ENCODE measurements at places on chromosomes 6 and 20. TPM values are rescaled to one million over a fixed set of nuclear protein-coding genes. Genes with fewer than 3 reads are reported as not detected.

The SLC44A4 gene
- total RNA-seq, result 18.6 TPM

The SNHG17 gene
- total RNA-seq, result 106 TPM

The ZSCAN23 gene
- total RNA-seq, result 0.22 TPM

The PROCR gene
- 4.1 TPM for total RNA-seq

The RSPH9 gene
- total RNA-seq, result not detected

GRCh38 chr6:34526241-34526972 is 29.7 kb downstream of the SPDEF start:
- H3K27ac ChIP-seq, result peak overlapping the region; percentile 45
- no peaks in the 10 kb centered on the region for H3K27me3 ChIP-seq
- DNase-seq, result peak; percentile 40
- H3K4me1 ChIP-seq, result peaks cover 24% of the 10 kb centered on the region
- H3K36me3 ChIP-seq, result no peaks in the 10 kb centered on the region

DNA sequence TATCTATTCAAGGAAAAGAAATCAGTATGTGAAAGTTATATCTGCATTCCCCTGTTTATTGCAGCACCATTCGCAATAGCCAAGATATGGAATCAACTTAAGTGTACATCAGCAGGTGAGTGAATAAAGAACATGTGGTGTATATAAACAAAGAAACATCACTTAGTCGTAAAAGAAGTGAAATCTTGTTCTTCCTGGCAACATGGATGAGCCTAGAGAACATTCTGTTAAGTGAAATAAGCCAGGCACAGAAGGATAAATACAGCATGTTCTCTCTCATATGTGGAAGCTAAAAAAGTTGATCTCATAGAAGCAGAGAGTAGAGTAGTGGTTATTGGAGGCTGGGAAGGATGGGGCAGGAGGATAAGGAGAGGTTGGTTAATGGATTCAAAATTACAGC is 287.9 kb upstream of the FERMT1 start:
- no peak overlapping the region for H3K4me3 ChIP-seq
- DNase-seq, result no peak
- no peaks in the 10 kb centered on the region for H3K27me3 ChIP-seq
- H3K27ac ChIP-seq, result no peak overlapping the region
- H3K36me3 ChIP-seq, result no peaks in the 10 kb centered on the region

GRCh38 chr20:33900521-33901131 is 89.5 kb downstream of the CHMP4B start:
- no peak for DNase-seq
- no peak overlapping the region for H3K4me3 ChIP-seq
- no peaks in the 10 kb centered on the region for H3K4me1 ChIP-seq
- peaks cover 28% of the 10 kb centered on the region for H3K27me3 ChIP-seq

DNA sequence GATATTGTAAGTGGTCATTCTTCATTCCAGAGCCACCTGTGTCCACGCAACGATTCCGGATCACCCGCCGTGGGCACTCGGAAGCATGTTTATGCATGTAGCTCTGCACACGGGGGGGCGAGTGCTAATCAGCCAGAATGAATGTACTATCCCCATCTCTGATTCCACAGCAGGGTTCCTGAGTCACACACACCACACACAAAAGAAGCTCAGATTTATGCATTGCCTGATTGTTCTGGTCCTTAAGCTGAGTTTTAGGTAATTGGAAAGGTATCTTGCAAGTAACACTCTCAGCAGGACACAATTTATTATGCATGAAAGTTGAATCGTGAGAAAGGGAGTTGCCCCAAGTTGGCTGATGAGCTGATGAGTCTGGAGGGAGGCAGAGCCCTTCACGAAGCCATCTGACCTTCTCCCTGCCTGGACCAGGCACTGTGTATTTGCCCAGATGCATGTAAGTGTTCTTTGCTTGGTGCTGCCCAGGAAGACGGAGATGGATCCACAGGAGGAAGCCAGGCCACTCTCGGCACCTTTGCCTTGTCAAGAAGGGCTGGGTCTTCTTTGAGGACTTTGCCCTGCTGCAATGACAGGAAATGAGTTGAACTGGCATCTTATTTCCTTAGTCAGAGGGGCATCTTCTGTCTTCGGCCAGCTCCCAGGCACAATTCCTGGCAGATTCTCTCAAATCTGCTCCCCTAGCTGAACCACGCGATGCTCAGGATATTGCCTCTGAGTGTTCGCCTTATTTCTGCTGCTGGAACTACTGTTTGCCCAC is 141.1 kb downstream of the SYNDIG1 start:
- no peak overlapping the region for H3K4me3 ChIP-seq
- DNase-seq, result no peak
- H3K27me3 ChIP-seq, result no peaks in the 10 kb centered on the region
- H3K36me3 ChIP-seq, result no peaks in the 10 kb centered on the region
- H3K27ac ChIP-seq, result no peak overlapping the region

- H3K27me3 ChIP-seq, result no peaks in the 10 kb centered on the region
- no peak overlapping the region for H3K27ac ChIP-seq
- DNase-seq, result no peak
- no peak overlapping the region for H3K4me3 ChIP-seq
- H3K4me1 ChIP-seq, result peaks cover 12% of the 10 kb centered on the region
These were observed 23.8 kb downstream of the TFAP2B start for GRCh38 chr6:50842446-50842845.

DNA sequence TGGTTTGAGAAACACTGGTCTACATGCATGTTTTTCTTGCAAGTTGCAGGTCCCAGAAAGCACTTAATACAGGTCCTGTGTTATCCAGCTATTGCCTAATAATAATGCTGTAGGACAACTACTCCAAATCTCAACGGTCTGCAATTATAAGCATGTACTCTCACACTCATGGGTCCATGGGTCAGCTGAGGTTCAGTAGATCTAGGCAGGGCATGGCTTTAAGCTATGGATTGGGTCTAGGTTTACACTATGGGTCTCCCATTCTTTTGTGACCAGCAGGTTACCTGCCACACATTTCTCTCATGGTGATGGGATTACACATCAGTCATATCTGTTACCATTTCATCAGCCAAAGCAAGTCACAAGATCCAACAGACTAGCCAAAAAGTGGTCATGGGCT is 13.9 kb downstream of the ISM1 start:
- H3K36me3 ChIP-seq, result no peaks in the 10 kb centered on the region
- H3K4me3 ChIP-seq, result no peak overlapping the region
- no peak overlapping the region for H3K27ac ChIP-seq
- no peak for DNase-seq

GRCh38 chr6:46376562-46377061 is 114.6 kb downstream of the RCAN2 start:
- H3K4me3 ChIP-seq, result no peak overlapping the region
- DNase-seq, result peak; percentile 10
- H3K36me3 ChIP-seq, result no peaks in the 10 kb centered on the region
- H3K27ac ChIP-seq, result no peak overlapping the region
- H3K27me3 ChIP-seq, result no peaks in the 10 kb centered on the region
- no peaks in the 10 kb centered on the region for H3K4me1 ChIP-seq

DNA sequence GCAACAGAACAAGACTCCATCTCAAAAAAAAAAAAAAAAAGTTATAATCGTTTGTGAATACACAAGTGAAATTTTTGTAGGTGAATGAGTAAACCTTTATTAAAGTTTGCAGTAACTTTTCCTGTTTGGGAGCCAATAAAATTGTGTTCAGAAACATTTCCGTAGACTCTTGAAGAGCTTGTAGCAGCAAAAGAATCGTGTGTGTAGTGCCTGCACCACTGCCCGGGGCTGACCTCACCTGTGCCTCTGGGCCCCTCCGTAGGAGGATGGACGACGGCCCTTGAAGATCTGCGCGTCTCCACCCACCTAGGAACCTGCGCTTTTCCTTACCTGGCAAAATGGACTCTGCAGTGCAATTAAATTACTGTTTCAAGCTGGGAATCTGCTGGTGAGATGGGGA is 366.0 kb downstream of the THBS2 start:
- no peak overlapping the region for H3K27ac ChIP-seq
- H3K36me3 ChIP-seq, result no peaks in the 10 kb centered on the region
- H3K27me3 ChIP-seq, result peaks cover 87% of the 10 kb centered on the region
- H3K4me1 ChIP-seq, result no peaks in the 10 kb centered on the region
- no peak overlapping the region for H3K4me3 ChIP-seq

DNA sequence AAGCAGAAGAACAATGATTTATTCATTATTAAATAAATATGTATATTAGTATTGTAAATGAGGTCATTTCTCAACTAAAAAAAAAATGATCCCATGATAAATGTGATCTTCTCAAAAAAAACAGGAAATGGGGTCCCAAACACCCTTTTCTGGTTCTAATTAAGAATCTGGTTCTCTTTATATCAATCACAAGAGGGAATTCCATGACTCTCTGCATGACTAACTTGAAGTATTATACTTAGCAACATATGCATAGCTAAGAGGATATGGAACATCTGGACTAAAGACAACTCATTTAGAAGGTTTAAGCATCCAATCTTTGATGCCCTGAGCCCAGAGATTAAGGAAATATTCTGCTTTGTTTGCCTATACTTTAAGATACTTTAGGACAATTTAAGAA is 89.7 kb upstream of the EMILIN3 start:
- H3K4me1 ChIP-seq, result no peaks in the 10 kb centered on the region
- H3K4me3 ChIP-seq, result no peak overlapping the region
- H3K36me3 ChIP-seq, result peaks cover 57% of the 10 kb centered on the region
- DNase-seq, result no peak
- H3K27me3 ChIP-seq, result no peaks in the 10 kb centered on the region

DNA sequence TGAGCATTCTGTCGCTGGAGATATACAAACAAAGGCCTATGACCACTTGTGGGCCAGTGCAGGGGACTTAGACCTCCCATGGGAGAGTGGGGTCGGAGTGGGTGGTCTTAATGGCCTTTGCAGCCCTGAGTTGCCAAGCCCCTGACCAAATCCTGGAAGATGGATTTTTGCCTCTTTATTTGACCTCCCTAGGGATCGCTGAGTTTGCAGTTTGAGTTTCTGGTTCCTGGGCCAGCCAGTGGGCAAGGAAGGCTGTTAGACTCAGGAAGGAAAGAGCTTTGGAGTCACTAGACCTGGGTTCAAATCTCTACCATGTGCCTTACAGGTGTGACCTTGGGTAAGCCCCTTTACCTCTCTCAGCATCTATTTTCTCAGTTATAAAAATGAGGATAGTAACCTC is 94.1 kb downstream of the CD40 start:
- no peak overlapping the region for H3K4me3 ChIP-seq
- H3K27ac ChIP-seq, result no peak overlapping the region
- DNase-seq, result no peak

- DNase-seq, result no peak
- no peak overlapping the region for H3K4me3 ChIP-seq
- no peak overlapping the region for H3K27ac ChIP-seq
- no peaks in the 10 kb centered on the region for H3K36me3 ChIP-seq
- H3K27me3 ChIP-seq, result no peaks in the 10 kb centered on the region
These were observed 31.1 kb downstream of the ADGRF4 start for GRCh38 chr6:47729457-47729856.

DNA sequence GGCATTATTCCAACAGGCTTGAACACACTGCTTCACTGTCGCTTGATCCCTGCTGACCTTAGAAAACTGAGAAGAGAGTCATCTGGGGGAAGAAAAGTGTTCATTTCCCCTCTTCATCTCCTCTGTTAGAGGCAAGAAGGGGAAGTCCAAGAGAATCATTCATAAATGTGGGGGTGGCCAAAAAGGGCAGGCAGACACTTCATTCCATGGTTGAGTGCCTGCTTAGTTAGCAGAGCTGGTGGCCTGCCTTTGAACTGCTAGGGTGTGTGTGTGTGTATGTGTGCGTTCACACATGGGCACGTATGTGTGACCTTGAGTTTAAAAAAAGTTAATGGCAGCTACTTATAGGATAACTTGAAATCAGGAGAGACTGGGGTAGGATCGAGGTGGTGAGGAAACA is 39.4 kb upstream of the RFPL4B start:
- H3K36me3 ChIP-seq, result no peaks in the 10 kb centered on the region
- no peaks in the 10 kb centered on the region for H3K4me1 ChIP-seq
- no peak overlapping the region for H3K4me3 ChIP-seq
- no peaks in the 10 kb centered on the region for H3K27me3 ChIP-seq

DNA sequence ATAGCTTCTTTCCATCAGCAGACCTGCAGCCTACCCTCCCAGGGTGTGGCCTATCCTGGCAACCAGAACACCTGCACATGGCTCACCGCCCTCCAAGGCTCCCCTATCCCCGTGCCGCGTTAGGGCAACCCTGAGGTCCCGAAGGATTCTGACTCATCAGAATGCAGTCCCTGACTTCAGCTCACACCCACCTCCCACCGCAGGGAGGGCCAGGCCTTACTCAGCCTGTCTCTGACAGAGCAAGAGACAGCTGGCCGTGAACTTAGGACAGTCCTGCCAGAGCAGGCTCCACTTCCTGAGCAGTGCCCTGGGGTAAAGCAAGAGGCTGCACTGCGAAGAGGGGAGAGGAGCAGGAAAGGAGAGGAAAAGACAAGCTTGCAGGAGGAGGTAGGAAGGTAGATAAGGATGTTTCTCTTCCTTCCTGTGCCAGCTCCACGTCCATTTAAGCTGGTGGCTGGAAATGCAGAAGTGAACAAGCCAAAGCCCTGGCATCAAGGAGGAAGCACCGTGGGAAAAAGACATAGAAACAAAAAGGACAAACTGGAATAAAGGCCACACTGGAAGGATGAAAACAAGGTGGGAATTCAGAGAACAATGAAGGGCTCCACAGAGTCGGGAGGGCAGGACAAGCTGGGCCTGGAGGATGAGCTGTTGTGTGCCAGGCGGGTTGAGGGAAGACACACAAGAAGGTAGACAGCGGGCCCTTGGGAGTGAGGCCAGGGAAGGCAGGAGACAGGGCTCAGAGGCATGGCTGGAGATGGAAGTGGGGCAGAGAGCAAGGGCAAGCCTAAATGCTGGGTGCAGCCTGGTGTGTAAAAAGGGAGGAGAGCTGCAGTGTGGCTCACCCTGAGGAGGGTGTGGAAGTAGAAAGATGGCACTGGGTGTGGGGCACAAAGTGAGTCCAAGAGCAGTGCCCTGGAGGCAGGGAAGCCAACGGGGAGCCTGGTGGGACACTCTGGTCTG is 102.7 kb downstream of the SLC23A2 start:
- no peaks in the 10 kb centered on the region for H3K36me3 ChIP-seq
- H3K4me3 ChIP-seq, result no peak overlapping the region
- no peaks in the 10 kb centered on the region for H3K4me1 ChIP-seq
- H3K27ac ChIP-seq, result no peak overlapping the region
- DNase-seq, result no peak
- H3K27me3 ChIP-seq, result no peaks in the 10 kb centered on the region

GRCh38 chr6:25748049-25748448 is 6.5 kb upstream of the SLC17A4 start:
- DNase-seq, result no peak
- no peaks in the 10 kb centered on the region for H3K4me1 ChIP-seq
- no peak overlapping the region for H3K4me3 ChIP-seq
- H3K36me3 ChIP-seq, result no peaks in the 10 kb centered on the region
- H3K27ac ChIP-seq, result no peak overlapping the region

DNA sequence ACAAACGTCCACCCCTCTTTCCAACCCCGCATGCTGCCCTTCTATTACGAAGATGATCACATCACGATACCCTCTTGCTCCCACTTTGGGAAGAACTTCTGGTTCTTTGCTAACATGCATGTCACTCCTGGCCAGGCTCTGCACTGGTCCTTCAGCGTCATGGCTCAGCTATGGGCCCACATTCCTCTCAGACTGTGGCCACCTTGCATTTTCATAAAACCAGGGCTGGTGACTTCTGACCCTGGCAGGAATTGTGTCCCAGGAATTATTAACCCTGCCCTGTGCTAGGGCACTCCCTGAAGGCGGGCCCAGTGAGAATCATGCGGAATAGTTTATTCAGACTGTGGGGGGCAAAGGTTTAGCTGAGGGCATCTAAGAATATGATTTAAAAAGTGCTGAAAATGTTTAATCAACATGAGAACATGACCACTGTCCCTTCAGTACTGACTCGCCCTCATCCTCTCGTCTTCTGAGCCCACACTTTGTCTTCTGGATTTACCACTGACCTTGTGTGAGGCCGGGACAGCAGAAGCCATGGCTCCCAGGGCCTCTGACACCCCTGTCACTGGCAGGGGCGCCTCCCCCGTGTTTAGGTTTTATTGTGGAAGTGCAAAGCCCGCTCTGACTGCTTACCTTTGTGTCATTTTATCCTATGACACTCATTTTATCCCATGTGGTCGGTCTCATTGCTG is 38.1 kb upstream of the THBS2 start:
- no peak overlapping the region for H3K27ac ChIP-seq
- no peaks in the 10 kb centered on the region for H3K36me3 ChIP-seq
- H3K27me3 ChIP-seq, result peaks cover 45% of the 10 kb centered on the region
- H3K4me1 ChIP-seq, result no peaks in the 10 kb centered on the region
